ENCODE measurements at places on chromosomes 12 and 14.

DNA sequence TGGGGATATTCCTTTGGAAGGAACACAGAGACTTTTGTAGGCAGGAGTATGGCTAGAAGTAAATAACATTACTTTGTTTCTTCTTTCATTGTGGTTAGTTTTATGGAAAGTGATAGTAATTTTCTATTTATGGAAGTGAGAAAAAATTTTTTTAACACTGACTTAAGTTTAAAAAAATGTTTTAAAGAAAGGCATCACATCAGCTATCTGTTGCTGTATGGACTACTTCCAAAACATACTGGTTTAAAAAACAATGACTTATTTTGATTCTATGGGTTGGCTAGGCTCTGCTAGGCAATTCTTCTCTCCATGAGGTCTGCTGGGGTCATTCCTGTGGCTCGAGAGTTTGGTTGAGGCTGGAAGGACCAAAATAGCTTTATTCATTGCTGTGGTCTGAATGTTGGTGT is 31.7 kb upstream of the SLC38A2 start:
- DNase-seq, result no peak

DNA sequence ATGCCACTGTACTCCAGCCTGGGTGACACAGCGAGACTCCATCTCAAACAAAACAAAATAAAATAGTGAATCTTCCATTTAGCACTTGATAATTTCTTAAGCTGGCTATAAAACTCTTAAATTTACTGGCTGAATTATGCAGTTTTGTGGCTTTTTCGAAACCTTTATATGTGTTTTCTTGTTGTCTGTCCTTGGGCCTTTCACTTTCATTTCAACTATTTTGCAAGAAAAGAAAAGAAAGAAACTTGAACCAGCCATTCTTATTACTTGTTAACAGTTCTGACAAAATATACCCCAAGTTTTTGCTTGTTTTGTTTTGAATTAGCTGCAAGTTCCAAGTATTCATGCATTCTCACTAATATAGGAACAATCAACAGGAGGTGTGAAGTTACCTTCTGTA is 42.8 kb downstream of the PRICKLE1 start:
- DNase-seq, result no peak

DNA sequence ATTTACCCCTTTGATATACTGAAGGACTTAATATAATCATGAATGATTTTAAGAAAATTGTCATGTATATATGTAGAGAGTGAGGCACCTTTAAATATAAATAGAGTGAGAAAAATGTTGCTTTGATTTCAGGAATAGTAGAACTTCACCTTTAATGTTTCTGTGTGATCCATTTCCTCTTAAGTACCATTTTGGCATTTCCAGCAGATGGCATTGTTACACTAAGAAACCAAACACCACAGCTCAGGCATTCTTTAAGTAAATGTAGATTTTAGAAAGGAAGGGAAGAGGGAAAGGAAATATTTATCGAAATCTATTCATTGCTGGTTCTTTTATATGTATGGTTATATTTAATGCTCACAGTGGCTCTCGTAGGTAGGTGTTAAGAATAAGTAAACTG is 556.7 kb upstream of the FBXO33 start:
- no peak for DNase-seq

DNA sequence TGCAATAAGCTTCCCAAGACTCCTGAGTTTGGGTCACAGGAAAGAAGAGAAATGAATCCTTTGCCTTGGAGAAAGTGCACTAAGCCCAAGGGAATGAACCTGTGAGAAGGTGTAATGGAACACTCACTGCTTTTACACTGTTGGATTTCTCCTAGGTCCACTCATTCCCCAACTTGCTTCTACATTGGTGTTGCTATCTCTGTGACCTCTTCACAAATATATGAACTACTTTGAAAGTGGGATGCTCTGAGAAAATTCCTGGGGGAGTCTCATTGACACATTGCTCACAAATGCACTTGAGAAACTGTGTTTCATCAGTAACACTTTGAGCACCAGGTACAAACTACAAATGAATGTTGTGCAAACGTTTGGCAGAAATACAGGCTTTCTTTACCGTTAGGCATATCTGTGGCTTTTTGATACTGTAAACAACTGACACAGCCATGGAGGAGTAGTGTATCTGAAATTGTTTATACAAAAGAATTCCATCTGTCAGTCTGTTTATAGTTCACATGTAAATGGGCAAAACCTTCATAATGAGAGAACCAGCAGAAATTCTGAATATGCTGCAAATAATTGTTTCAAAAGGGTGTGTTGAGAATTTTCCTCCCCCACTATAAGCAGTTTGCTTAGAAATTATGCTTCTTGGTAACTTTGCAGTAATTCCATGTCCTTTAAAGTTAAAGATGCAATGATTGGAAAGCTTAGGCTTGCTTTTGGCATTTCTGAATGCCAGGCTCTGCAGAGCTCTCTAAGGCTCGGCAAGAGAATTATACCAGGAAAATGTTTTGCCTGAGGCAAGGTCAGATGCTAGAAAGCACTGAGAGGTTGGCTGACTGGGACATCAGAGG is 348.5 kb upstream of the DDHD1 start:
- DNase-seq, result no peak

GRCh38 chr12:4909410-4909733 is 333 bp upstream of the KCNA1 start:
- no peak for DNase-seq

DNA sequence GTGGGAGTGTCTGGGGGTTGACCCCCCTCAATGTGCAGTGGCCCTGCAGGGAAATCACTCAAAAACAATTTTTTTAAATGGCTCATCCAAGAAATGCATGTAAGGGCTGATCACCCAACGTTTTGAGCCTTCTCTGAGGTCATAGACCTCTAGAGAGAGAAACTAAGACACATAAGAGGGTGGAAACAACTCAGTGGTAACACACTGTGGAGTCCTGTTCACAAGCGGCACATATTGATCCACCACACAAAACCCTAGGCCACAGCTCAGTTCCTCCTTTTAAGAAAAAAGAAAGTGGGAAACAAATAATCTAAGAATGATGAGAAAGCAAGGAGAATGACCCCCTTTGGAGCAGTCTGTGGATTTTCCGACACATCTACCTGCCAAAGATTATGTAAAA is 83.0 kb upstream of the METAP2 start:
- DNase-seq, result no peak

GRCh38 chr12:113598815-113599406 is 127.2 kb upstream of the LHX5 start:
- DNase-seq, result no peak

- DNase-seq, result no peak
Measured at GRCh38 chr12:104426926-104427546, 29.7 kb upstream of the CHST11 start.

DNA sequence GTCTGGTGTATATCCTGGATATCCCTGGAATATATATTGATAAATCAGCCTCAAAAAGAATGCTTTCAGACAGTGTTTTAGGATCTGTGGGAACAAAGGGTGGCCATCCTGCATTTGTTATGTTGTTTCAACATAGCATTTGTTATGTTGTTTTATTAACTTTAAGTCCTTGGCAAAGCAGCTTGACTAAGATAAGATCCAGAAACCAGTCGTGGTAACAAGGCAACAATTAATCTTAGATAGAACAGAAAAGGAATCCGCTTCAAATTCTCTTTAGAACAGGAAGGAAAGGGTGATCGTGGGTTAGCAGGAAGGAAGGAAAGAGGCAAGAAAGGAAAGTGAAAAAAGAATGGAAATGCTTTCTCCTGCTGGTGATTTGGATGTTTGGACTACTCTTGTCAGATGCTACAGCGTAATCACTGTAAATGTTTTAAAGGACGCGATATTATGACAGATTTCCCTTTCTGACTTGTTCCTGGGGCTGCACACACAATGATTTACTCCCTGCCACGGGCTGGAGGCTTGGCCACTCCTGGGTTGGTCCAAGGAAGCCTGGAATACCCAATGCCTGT is 443.3 kb downstream of the DPF3 start:
- no peak for DNase-seq

DNA sequence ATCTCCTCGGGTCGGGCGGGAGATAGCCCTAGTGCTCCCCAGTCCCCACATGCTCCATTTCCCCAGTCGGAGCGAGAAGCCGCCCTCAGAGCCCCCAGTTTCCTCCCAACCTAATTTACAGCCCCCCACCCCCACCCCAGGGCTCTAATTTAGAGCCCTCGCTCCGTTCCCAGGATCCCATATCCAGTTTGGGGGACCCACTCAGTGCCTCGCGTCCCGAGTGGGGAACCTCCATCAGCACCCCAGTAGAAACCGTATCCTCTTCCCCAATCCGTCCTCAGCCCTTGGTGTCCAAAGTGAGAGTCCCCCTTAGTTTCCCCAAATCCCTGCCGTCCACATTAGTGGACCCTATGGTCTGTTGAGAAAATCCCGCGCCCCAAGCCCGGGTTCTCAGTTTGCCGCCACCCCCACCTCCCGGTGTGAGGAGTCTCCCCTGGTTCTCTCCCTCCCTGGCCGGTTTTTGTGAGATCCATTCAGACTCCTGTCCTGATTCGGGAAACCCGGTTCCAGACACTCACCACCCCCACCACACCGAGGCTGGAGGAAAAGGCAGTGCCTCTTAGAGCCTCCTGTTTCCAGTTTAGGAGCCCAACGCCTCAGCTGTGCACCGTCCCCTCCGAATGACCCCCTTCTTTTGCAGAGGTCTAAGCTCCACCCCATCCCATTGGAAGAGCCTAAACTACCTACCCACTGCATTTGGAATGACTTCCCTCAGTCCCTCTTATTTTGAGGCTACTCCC is 809 bp upstream of the MSI1 start:
- no peak for DNase-seq

- DNase-seq, result no peak
Measured at GRCh38 chr12:46944771-46945170, 119.0 kb upstream of the SLC38A4 start.

- no peak for DNase-seq
Measured at GRCh38 chr12:39805651-39806050, 186.0 kb upstream of the ABCD2 start.

- no peak for DNase-seq
Measured at GRCh38 chr14:52366796-52367315, 52.7 kb downstream of the PTGER2 start.

- no peak for DNase-seq
Measured at GRCh38 chr12:3137268-3137781, 60.1 kb downstream of the TSPAN9 start.

DNA sequence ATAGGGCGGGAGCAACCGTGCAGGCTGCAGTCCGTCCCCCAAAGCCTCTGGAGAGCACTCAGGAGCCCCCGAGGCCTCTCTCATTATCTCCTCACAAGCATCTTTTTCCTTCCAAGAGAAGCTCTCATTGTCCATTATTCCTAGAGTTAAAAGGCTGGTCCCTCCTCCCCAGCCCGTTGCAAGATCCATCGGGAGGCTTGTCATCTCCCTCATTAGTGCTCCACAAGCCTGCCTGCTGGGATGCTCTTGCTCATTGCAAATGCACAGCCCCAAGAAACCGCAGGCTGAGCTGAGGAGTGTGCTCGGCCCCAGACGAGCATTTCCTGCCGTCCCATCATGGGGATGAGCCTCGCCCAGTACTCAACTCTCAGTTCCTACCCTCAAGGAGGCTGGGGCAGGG is 23.3 kb downstream of the NUAK1 start:
- no peak for DNase-seq

GRCh38 chr14:100278702-100279101 is 27.5 kb downstream of the SLC25A29 start:
- no peak for DNase-seq

DNA sequence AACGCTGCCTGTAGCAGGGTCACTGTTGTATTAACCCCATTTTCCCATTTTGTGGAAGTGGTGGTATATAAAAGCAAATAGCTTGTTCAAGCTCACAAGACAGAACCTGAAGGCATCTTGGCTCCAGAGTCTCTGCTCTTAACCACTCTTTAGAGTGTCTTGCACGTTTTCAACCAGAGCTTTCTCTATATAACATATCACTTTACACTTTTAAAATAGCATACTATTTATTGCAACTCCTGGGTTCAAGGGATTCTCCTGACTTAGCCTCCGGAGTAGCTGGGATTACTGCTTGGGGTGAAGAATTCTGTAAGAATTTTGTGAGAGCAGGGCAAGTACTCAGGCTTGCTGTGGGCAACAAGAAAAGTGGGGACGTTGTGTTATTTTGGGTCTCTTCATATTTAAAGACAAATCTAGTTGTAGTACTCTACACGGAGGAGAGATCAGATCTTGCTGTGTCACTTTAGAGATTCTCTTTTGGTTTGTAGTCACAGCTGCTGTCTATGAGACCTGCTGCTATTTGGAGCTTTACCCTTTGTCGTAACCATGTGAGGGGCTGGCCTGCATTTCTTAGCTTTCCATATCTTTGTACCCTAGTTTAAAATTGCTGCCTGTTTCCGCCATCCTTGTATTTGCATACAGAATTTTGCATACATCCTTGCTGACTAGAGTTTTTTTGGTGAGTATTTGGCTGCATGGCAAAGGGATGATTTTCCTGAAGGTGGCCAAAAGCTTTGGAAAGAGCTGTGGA is 40.7 kb downstream of the WDR20 start:
- no peak for DNase-seq

GRCh38 chr14:71387753-71388152 is 480.5 kb downstream of the PCNX1 start:
- DNase-seq, result no peak

DNA sequence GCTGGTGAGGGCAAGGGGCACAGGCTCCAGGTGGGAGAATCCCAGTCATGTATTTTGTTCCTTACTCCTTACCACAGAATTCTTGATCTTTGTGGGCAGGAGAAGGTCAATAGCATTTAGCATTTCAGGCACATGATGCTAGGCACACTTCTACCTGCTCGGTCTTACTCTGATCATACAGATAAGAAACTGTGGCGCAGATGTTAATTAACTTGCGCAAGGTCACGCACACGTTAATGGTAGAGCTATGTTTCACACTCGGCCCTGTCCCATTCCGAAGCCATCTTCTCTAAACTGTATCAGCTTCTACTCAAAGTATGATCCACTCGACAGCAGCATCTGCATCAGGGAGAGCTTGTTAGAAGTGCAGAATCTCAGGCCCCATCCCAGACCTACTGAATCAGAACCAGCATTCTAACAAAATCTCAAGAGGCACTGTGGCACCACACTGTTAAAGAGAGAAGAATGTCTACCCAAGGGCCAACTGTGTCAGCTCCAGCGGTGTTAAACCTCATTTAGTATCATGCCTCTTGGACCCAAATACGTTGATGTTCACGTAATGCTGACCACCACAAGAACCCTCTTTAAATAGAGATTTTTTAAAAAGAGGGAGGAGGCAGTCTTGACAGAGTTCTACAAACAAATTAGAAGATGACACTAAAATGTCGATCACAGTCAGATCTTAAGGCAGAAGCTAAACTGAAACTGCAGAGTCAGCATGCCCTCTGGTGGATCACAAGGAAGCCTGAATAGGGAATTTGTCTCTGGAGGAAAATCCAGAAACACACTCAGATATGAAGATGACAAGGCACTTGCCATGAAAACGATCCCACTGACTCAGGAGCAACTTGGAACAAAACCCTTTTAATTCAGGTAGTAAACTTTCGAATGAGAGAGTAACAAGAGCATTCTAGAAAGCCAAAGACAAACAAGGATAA is 7.3 kb downstream of the STXBP6 start:
- DNase-seq, result no peak

- no peak for DNase-seq
Measured at GRCh38 chr14:104244221-104245011, 106.0 kb downstream of the KIF26A start.

- DNase-seq, result no peak
Measured at GRCh38 chr14:55366271-55366670, 45.4 kb downstream of the ATG14 start.

Data from stimulated activated CD8-positive, alpha-beta memory T cell treated with anti-CD3 and anti-CD28 coated beads, Interleukin-2, amount 100 ng/mL, for 1 hour (primary cell).